ENCODE measurements at places on chromosomes 16 and 17.

GRCh38 chr16:31201582-31202413 is 762 bp downstream of the PYCARD start:
- DNase-seq = no peak

- DNase-seq = no peak
These were observed 237.7 kb downstream of the SEC14L1 start for GRCh38 chr17:77378318-77379064.

- DNase-seq = no peak
These were observed 79.0 kb downstream of the C16orf78 start for GRCh38 chr16:49452578-49452977.

- DNase-seq = peak; percentile 59
These were observed 34.7 kb upstream of the POLR3E start for GRCh38 chr16:22262460-22262859.

- no peak for DNase-seq
These were observed 72.9 kb upstream of the CHMP6 start for GRCh38 chr17:80918731-80919130.

DNA sequence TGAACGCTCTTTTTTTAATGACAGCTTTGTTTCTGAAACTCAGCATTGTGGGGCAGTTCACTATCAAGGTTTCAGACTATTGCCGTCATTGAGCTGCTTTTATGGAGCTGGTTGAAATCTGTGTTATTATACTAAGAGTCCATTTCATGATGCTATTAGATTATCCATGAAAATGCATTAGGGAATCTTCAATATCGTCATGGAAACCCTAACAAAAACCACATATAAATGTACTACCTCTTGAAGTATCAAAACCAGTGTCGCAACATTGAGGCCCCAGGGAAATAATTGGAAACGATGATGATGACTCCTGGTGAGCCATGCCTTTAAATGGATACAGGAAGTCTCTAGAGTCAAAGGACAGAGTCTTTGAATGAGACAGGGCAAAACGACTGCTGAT is 231.6 kb upstream of the CPHXL start:
- DNase-seq = no peak

DNA sequence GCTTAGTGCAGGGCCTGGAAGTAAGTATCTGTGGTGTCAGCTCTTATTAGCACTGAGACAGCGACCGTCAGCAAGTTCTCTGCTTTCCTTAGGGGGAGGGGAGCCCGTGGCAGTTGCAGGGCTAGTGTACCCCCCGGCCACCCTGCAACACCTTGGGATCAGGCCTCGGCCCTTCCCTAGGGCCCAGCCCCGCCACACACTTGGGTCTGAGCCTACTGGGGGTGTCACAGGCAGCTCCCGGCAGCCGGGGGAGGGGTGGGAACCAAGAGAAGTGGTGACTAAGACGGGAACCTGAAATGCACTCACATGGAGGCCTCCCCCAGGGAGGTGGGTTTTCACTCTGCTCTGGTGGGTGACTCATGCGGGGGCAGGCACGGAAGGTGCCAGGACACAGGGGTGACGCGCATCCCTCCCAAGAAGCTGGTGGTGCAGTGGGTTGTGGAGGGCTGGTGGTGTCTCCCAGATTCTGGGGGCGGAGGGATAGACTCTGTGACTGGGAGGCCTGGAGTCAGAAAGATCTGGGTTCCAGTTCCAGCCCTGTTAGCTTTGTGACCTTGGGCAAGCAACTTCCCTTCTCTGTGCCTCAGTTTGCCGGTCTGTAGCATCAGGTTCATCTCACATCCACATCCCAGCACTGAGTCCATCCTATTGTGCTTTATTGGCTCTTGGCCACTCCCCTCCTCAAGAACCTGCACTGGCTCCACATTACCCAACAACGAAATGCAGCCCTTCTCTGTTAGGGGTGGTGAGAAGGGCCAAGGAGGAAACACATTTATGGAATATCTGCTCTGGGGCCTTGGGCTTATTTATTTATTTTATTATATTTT is 44.5 kb downstream of the LAT start:
- DNase-seq = peak; percentile 96

DNA sequence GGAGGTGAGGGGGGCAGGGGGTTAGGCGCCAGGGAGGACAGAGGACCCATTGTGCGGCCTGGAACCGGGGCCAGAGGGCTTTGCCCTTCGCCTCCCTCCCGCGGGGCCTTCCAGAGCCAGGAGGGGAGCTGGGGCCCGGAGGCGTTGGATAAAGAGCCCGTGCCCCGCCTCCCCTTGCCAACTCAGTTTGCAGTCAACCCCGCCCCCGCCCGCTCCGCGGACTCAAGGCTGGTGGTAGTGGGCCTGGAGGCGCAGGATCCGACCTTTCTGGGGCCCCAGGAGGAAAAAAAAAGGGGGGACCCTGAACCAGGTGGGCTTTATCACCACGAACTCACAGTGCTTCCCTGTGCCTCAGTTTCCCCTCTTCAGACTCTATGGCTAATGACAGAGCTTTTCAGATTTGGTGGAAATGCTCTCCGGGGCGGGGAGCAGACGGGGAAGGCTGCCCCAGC is 2.0 kb upstream of the SPHK1 start:
- DNase-seq = peak; percentile 72

GRCh38 chr17:14776791-14777190 is 475.9 kb downstream of the HS3ST3B1 start:
- peak; percentile 18 for DNase-seq

GRCh38 chr16:87380881-87381280 is 2.7 kb downstream of the FBXO31 start:
- peak; percentile 19 for DNase-seq

DNA sequence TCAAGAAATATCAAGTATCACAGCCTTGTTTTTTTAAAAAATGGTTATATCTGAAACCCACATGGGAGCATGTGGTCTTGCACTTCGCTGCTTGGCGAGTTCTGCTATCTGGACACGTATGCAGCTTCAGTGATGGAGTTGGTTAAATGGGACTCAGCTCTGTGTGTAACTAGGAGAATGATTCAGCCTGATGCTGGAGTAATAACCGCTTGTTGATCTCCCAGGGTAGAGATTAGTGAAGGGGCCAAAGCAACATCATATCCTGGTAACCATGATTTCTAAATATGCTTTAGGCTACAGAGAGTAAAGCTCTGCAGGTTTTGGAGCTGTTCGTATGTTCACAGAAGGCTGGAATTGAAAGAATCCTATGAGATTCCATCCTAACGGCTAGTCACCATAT is 63.2 kb downstream of the IQCK start:
- DNase-seq = peak; percentile 13

DNA sequence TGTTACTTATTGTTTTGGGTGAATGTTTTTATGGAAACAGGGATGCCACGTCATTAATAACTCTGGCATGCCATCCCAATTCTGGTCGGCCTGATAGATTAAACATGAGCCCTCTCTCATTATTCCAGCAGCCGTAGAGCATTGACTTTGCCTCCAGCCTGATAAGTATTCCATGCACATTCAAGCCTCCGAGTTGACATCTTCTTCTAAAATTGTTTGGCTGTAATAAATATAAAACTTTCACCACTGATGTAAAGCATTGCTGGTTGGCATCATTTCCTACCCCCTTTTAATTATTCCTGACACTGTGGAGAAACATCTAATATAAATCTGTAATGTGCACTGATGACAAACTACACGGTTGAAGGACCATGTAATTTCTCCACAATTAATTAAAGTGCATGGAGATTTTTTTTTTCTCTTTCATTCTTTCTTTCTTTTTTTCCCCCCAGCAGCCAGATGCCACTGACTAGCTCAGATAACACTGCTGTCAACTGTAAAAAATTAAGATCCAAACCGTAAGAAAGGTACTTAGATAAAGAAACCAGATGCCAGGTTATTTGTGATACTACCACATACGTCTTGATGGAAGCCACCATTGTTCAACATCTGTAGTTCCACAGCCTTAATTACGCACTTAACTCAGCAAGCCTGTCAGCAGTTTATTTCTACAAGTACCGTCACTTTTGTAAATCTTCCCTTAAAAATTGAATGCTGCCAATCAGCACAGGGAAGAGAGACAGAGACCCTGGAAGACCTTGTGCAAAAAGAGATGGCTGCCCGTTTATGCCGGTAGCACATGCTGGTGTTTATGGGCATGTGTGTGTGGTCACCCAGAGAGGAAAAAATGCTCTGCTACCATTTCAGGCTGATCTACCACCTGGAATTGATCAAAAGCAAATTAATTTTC is 237.7 kb downstream of the IRX3 start:
- no peak for DNase-seq

DNA sequence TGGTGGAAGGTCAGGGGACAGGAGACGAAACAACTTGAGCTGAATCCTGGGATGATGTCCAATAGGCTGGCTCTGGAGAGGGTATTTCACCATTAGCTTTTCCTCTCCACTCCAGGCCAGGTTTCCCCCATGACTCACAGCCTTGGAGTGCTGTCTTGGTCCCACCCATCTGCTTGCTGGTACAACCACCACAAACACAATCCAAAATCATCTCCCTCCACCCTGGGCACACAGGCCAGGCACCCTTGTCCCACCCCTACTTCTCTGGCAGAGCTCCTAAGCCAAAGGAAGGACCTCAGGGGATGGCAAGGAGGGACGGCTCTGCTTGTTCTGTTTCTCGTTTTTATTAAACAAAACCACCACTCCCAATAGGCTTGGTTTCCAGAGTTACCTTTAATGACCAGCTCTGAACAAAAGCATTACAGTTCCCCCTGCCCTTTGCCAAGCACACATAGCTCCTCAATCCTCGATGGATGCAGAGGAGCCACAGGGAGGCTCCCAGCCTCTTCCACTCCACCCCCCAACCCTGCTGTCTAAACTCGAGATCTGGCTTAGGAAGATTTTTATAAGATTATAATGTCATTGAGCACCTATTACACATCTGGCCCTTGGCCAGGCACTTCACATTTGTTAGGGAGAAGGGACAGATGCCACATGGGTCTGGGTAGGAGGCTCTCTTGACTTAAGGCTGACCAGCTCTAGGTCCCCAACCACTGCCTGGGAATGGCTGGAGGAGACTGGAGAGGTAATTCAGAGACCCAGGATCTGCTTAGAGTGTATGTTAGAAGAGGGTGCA is 13.3 kb downstream of the CAVIN1 start:
- peak; percentile 88 for DNase-seq

- no peak for DNase-seq
These were observed 17.6 kb downstream of the RPH3AL start for GRCh38 chr17:334974-335481.

DNA sequence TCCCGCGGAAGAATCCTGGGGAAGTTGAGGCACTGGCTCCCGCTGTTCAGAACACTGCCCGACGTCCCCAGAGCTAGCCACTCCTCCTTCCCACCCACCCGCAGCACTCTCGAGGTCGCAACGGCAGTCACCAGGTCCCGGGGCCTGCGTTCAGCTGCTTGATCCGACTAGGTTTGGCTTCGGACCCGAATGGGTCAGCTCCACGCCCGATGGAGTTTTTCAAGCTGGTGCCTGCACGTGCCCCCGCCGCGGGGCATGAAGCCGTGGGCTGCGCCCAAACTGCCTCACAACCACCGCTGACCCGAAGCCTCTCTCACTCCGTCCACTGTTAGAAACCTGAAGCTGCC is 12.4 kb upstream of the ODF4 start:
- no peak for DNase-seq

DNA sequence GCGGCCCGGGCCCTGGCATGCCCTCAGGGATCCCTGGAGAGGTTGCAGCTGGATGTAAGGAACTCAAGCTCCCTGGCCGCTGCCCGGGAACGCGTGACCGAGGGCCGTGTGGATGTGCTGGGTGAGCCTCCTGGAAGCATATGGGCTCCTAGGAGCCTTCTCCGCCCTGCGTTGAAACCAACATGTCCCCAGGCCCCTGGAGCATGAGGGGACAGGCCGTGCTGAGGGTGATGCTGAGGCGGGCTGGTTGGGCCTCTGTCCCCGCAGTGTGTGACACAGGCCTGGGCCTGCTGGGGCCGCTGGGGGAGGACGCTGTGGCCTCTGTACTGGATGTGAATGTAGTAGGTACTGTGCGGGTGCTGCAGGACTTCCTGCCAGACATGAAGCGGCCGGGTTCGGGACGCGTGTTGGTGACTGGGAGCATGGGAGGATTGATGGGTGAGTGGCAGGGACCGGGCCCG is 5.7 kb upstream of the HSD17B1 start:
- no peak for DNase-seq

- no peak for DNase-seq
These were observed 12.2 kb upstream of the LPCAT2 start for GRCh38 chr16:55496509-55497145.

- no peak for DNase-seq
These were observed 12.8 kb upstream of the ZFP90 start for GRCh38 chr16:68526143-68526781.

DNA sequence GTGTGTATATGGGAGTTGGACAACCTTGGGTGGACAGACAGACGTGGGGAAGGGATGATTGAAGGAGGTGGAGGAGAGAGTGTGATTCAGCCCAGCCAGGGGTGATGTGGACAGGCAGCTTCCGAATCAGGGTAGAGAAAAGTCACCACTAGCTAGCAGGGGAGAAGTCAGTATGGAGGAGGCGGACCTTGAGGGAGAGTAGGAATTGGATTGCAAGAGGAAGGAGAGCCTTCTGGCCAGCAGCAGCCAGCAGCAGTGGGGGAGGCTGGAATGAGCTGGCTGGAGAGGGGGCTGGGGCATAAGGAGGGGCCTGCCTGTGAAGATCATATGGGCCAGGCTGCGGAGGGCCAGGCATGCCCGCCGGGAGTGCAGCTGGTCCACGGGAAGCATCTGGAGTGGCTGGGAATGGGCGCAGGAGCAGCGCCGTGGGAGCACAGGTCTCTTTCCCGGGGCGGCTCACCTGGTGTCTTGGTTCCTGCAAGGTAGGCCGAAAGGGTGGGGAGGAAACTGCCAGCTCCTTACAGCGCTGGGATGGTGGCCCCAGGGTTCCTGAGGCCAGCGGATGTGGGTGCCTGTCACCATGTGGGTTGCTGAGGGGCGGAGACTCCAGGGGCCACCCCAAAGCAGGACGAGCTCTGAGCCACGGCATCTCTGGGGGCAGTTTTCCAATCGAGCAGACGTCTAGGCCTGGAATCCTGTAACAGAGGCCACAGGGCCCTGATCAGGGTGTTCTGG is 235.3 kb downstream of the SEC14L1 start:
- DNase-seq = peak; percentile 84

DNA sequence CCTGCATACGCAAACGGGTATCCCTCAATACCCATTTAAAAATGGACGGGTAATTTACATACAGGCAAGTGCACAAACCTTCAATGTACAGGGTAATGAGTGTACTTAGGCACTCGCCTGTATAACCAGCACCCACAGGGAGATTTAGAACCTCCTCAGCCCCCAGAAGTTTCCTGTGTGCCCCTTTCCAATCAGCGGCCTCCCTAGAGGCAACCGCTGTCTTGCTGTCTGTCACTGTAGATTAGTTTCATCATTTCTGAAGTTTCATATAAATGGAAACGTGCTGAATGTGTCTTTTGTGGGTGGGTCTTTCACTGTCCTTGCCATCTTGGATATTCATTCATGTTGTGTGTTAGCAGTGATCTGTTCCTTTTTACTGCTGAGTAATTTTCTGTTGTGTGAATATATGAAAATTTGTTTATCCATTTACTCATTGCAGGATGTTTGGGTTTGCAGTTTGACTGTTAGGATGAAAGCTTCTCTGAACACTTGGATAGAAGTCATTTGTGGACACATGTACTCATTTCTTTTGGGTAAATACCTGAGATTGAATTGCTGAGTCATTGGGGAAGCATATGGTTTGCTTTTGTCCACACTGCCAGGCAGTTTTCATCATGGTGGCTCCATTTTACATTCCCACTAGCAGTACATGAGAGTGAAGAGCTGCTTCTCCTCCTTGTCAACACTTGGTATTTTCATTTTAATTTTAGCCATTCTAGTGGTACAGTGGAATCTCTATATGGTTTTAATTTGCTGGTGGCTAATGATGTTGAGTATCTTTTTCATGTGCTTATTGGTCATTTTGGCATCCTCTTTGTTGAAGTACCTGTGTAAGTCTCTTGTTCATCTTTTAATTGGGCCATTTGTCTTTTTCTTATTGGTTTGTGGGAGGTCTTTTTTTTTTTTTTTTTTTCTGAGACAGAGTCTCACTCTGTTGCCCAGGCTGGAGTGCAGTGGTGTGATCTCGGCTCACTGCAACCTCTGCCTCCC is 2.1 kb upstream of the ADCY7 start:
- peak; percentile 38 for DNase-seq
